Cortex of kidney (tissue), 1 donor: ENCODE measurements at places on chromosomes 2 and 18.

GRCh38 chr2:38462121-38462661 is 85.1 kb upstream of the ATL2 start:
- no peak for DNase-seq

- DNase-seq: no peak
These were observed 48.1 kb downstream of the SEMA4F start for GRCh38 chr2:74702001-74702715.

DNA sequence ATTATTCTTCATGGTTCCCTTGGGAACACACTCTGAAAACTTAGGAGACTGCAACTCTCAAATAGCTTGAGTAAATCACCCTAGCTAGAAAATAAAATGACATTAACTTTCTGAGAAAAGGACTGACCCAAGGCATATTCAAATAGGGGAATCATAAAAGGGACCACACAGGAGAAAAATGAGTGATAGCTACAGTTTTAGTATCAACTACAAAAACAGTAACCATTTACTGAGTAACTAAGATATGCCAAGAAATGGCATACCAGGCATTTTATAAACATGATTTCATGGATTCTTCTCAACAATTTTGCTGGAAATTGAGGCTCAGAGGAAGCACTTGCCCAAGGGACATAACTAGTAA is 84.5 kb downstream of the AFF3 start:
- DNase-seq: no peak

GRCh38 chr2:32810909-32811495 is 135.8 kb upstream of the LTBP1 start:
- DNase-seq: no peak

DNA sequence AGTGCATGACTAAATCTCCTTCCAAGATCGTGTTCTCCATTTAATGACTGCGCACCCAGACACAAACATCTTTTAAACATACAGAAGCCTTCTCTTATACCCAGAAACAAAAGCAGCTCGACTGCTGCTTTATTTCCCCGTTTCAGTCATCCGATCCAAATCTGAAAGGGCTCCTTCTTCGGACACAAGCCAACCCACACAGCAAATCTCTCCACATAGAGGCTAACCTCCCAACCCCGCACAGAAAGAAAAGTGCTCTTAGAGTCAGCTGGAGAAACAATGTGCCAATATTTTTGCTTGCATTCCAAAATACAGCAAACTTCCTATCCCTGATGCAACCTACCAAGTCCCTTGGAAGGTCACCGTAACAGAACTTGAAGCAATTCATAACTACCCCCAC is 29.1 kb downstream of the GAREM1 start:
- no peak for DNase-seq

GRCh38 chr18:2102022-2102421 is 469.3 kb downstream of the METTL4 start:
- no peak for DNase-seq

DNA sequence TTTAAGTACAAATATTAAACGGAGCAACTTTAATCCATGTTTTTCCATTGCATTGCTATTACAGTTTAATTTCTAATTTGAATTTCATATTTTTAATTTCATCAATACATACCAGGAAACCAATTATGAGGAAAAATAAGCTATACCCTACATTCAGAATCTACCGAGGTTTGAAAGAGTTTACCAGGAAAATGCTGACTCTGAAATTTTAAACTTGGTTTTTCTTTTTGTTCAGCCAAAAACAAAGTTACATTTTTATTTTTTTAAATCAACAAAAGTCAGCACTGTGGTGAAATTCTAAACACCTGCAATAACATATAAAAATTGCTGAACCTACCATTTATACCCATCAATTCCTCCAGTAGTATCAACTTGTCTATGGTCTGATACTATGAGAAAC is 53.7 kb downstream of the GFPT1 start:
- no peak for DNase-seq

- DNase-seq: no peak
These were observed 836.9 kb upstream of the CELF4 start for GRCh38 chr18:38402509-38402908.

DNA sequence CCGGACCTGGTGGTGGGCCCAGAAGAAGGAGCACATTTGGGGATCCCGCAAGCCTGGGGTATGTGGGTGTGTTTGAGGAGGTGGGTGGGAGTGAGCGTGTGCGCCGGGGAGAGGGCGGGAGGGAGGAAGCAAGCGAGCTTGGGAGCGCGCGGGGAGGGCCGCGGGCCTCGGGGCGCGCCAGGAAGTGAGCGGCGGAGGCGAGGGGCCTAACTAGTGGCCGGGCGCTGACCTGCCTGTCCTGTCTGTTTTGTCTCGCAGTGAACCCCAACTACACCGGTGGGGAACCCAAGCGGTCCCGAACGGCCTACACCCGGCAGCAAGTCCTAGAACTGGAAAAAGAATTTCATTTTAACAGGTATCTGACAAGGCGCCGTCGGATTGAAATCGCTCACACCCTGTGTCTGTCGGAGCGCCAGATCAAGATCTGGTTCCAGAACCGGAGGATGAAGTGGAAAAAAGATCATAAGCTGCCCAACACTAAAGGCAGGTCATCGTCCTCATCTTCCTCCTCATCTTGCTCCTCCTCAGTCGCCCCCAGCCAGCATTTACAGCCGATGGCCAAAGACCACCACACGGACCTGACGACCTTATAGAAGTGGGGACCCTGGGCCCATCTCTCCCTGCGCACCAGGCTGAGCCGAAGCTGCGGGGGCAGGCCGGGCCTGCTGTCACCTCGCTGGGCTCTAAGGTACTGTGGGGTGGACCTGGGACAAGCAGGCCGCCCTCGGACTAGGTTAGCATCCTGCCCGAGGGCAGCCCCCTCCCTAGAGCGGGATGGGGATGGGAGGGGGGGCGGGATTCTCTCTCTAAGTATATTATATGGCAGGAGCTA is 1.2 kb downstream of the HOXD4 start:
- no peak for DNase-seq

GRCh38 chr18:57029761-57030160 is 117.1 kb upstream of the BOD1L2 start:
- no peak for DNase-seq

GRCh38 chr2:46451131-46451711 is 28.1 kb upstream of the TMEM247 start:
- DNase-seq: no peak

DNA sequence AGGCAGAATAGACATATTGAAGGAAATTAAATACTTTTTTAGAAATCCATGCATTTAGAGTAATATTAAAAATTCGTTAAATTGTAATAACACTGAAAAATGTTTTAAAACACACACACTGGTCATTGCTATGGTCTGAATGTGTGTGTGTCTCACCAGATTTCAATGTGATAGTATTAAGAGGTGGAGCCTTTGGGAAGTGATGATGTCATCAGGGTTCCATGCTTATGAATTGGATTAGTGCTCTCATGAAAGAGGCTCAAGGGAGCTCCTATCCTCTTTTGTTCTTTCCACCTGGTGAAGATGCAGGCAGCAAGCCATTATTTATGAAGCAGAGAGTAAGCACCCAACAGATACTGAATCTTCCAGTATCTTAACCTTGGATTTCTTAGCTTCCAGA is 441.8 kb downstream of the CDH2 start:
- no peak for DNase-seq

- no peak for DNase-seq
These were observed 17.3 kb upstream of the FZD5 start for GRCh38 chr2:207787017-207787416.

DNA sequence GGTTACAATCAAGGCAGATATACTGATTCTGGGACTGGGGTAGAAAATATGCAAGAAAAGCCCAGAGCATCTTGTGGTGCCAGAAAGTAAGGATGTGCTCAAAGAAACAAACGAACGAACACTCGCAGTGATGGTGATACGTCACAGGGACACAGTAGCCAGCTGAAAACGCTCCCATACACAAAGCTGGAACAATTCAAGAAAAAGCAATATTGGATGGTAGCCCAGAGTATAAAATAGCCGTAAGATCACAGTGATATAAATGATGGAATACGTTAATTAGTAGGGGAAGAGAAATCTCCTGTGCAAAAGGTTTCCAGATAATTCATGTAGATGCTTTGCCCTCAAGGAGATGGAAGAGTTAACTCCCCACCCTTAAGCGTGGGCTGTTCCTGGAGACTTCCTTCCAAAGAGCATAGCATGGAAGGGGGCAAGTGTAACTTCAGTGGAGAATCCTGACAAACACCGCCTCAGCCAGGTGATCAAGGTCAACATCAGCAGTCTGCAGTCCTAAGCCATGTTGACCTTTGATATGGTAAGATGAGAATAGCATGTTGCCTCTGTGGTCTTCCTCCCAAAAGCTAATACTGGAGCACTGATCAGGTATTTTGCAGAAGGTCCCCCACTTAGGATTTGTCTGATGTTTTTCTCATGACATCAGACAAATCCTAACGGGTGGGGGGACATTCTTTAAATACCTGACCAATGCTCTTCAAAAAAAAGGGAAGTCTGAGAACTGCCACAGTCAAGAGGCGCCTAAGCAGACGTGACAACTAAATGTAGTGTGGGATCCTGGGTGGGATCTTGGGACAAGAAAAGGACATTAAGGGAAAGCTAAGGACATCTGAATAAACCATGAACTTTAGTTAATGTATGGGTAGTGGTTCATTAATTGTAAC is 99.0 kb downstream of the NCK2 start:
- DNase-seq: no peak

DNA sequence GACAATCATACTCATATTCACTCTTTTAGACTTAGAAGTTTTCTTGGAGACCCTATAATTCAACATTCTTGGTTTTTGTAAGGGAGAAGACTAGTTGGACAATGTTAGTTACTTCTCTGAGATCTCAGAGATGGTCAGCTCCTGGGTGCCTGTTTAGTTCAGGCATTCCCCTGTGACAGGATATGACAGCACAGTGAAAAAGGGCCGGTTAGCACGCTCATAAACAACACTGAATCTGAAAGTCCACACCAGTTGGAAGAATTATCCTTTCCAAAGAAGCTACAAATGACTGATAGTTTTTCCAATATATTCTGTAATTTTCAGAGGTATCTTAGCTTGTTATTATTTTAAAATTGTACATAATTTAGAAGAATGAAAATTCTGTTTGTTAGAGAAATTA is 75.7 kb downstream of the ADAM23 start:
- no peak for DNase-seq

- DNase-seq: no peak
These were observed 170.0 kb downstream of the ZNF521 start for GRCh38 chr18:25181993-25182392.

- DNase-seq: no peak
These were observed 88.9 kb upstream of the TMEM200C start for GRCh38 chr18:5984245-5984644.

DNA sequence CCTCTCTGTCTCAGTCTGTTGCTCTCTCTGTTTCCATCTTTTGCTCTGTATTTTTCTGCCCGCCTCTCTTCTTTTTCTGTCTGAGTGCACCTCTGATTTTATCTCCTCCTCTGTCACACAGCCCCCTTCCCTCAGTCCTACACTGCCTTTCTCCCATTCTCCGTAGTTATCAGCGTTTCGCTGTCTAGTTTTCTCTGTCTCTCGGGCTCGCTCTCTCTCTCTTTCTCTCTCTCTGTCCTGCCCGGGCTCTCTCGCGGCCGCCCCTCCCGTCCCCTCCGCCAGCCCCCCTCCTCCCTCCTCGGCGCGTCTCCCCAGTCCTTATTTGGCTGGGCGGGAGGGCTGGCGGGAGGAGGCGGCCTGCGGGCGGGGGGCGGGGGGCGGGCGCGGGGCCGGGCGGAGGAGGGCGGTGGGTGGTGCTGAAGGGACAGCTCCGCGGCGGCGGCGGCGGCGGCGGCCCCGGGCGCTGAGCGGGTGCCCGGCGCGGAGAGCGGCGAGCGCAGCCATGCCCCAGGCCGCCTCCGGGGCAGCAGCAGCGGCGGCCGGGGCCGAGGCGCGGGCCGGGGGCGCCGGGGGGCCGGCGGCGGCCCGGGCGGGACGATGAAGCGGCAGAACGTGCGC is at the start of gene KCNK3:
TSS of gene KCNK3 (plus strand) at position 444 of the 618 bp plus-strand sequence. CDS start at position 598, 154 bp downstream.
- no peak for DNase-seq
